ENCODE measurements at places on chromosomes 3 and 15.
A peak's percentile ranks its signal among the peaks of the same experiment; 100 is the strongest.

DNA sequence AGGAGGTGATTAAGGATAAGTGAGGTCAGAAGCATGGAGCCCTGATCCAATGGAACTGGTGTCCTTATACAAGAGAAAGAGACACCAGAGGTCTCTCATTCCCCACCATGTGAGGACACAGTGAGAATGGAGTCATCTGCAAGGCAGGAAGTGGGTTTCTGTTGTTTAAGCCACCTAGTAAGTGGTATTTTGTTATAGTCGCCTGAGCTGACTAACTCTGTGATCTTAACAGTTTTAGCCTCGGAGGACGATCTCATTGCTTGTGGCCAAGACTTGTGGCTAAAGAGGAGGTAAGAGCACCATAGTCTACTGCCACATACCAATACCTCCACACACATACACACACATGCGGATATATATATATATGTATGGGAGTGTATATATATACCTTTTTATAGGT lies 73.8 kb downstream of the MCTP2 start:
- DNase-seq, result peak; percentile 9

- DNase-seq, result peak; percentile 95
Observed at GRCh38 chr3:188294823-188295487, 141.0 kb downstream of the LPP start.

DNA sequence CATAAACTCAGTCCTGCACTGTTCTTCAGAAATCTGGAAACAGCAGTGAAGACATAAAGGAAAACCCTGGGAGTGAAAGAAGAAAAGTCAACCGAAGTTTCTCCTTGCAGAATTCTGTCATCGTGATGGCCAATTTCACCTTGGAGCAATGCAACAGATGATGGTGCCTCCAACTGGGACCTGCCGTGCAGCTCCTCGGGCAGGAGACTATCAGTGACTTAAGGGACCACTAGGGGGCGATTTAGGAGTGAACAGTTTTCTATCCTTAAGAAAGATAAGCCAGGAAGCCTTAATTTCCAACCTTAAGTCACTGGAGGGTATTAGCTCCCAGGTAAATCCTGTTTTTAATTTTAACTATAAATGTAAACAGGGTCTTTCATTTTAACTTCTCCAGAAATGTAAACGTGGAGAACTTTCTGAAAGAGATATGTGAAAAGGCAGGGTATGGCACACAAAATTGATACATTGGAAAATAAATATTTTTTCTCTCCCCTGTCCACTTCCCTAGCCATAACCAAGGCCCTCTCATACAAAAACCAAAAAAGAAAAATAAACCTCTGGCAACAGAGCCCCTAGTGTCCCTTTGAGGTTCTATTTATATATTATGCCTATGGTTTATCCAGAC lies 116.3 kb downstream of the PDZRN3 start:
- peak; percentile 45 for DNase-seq

DNA sequence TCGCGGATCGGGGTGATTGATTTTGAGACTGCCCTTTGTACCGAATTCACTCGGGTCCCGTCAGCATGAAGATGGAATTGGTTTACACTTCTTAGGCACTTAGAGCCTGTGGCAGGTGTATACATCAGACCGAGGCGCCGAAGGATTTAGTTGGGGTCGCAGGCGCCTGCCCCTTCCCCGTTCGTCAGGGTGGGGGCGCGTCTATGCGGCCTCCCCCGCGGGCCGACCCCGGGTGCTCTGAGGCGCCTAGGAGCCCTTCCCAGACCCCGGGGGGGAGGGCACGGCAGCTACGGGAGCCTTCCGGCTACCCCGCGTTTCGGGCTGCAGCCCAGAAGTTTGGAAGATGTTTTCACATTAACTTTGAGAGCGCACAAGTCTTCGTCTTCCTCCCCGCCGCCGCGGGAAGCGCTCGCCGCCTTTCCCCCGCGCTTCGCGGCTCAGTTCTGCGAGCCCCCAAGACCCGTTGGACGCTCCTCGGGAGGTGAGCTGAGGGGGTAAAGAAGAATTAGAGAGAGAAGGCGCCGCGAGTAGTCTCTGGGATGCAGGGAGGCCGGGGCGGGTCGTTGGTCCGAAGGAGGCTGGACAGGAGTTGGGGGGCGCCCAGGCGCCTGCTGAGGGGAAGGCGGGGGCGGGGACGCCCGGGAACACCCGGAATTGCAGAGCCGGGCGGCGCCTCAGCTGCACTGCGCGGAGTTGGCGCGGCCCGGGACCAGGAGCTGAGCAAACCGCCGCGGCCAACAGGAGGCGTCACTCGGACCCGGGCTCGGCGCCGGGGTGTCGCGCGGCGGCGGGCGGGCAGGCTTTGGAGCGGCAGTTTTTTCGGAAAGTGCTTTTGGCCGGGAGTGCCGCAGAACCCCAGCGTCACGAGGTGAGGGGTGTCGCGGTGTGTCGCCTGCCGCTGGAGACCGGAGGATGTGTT lies 780 bp downstream of the TIPARP start:
- peak; percentile 34 for DNase-seq

DNA sequence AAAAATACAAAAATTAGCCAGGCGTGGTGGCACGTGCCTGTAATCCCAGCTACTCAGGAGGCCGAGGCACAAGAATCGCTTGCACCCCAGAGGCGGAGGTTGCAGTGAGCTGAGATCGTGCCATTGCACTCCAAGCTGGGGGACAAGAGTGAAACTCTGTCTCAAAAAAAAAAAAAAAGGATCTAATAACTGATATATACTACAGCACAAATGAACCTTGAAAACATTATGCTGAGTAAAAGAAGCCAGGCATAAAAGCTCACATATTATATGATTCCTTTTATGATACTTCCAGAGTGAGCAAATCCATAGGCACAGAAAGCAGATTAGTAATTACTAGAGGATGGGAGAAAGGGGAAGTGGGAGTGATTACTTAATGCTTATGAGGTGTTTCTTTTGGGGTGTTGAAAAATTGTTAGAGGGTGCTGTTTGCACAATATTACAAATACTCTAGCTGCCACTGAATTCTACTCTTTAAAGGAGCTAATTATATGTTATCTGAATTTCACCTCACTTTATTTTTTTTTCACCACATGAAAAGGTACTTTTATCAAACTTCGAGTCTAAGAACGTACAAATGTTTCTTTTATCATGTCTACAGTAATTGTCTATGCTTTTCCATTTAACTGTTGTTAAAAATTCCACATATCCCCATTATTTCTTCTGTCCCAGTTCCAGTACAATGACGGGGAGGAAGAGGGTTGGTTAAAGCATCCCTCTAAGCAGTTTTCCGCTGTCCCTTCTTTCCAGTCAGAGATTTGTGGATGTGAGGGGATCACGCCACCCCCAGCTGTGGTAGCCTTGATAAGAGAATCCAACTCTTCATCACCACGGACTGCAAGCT lies 77.7 kb upstream of the FAM174B start:
- DNase-seq, result no peak

DNA sequence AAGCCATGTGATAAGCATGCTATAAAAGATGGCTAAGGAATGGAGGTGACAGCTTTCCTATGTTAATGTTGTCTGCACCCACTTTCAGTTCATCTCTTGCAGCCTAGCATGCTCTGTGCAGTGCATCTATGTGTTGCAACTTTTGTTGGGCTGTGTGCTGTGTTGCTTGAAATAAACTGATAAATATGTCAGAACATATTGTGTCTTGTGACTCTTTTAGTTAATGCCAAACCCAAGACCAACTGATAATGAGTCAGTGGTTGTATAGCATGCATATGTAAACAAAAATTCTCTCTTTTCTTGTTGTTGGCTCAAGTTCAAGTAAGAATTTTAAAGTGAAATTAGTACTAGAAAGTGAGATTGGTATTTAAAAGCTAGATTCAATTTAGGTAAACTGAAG lies 37.0 kb upstream of the SCN10A start:
- DNase-seq, result no peak

DNA sequence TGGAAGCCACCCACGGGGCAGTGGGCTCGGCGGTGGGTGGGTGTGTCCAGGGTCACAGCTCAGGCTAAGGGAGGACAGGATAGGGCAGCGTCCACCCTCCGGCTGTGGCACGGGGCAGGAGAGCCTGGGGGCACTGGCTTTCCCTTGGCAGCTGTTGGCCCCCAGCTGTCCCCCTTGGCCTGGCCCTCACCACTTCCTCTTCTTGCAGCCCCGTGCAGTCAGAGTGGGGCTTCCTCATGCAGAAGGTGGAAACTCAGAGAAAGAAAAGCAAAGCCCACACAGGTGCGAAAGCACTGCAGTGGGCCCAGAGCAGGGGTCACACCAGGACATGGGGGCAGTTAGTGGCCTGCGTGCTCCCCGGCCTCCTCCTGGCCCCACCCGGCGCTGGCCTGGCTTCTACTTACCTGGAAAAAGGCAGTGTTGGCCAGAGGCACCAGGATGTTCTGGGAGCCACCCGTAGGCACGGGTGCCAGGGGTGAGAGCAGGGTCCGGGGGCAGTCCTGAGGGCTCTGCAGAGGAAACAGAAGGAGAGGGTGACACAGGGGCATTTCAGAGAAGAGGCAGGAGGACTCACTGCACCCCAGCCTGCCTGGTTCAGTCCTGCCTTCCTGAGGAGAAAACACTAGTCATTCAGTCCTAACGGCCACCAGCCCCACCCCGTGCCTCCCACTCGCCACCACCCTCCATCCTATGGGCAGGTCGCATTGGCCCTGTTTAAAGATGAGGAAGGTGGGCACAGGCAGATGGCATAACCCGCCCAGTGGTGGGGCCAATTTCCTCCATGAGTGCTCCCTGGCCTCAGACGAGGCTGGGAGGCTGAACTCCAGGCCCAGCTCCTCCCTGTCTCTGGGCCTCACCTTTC lies 28.3 kb downstream of the PLXND1 start:
- no peak for DNase-seq

DNA sequence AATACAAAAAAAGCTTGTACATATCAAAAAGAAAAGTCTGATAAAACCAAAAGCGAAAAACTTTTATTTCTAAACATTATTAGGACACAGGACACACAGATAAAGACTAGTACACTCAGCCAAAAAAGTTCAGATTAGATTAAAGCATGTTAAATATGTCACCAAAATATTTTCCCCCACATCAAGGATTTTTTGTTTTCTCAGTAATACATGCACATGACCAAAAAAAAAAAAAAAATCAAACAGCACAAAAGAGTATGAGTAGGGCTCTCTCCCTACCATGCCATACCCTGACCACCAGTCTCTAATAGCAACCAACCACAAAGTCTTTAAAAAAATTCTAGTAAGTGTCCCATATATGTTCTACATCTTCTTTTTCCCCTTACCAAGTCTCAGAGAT lies 77.4 kb downstream of the LRRFIP2 start:
- no peak for DNase-seq

GRCh38 chr3:141825216-141826011 lies 51.0 kb upstream of the ATP1B3 start:
- no peak for DNase-seq

- peak; percentile 88 for DNase-seq
Observed at GRCh38 chr3:194711913-194712312, 26.2 kb downstream of the FAM43A start.

GRCh38 chr15:85618956-85619491 lies 175.7 kb downstream of the KLHL25 start:
- DNase-seq, result peak; percentile 98

DNA sequence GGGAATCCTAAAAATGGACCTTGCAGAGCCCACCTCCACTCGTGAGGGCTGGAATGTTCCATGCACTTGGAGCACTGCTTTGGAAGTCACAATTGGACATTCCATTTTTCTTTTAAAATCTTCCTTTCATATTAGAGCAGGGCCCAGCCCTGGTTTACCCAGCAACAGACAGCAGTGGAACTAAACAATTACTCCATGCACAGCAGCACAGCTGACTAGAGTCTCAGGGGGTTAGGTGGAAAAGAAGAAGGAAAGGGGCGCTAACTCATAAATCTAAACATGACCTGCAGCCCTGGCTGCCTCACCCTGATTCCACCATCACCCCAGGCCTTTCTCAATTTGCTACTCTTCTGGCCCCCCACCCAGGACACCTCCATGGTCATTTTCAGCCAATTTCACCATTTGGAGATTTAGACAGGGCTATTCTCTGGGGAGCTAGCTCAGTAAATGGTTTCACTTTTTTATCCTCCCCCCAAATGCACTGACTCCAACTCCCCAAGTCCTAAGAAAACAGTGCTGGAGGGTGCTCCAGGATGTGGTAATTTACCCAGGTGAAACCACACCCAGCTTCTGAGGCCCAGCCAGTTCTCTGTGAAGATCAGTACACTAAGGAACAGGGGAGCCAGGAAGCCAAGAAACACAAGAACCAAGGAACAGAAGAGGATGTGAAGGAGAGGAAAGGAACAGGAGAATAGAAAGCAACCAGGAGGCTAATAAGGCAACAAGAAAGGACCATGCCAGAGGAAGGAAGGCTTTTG lies 1.6 kb upstream of the LRRC31 start:
- DNase-seq, result peak; percentile 51

- DNase-seq, result no peak
Observed at GRCh38 chr3:146814601-146815315, 209.6 kb upstream of the PLSCR5 start.

DNA sequence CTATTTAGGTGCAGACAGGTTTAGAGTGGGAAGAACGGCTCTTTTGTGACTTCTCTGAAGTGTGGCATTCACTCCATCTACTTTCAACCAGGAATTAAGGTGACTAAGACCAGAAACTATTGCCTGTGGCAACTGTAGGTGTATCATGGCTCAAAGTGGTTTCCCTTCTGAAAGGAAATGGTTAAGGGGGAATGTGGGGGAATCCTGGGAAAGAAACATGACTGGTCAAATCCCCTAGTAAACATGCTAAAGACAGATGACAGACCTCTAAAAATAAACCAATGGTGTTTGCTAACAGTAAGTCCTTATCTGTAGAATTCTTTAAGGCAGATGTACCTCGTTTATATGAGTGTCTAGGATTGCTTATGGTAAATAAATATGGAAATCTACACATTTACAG lies 56.9 kb downstream of the MEGF11 start:
- peak; percentile 96 for DNase-seq

- no peak for DNase-seq
Observed at GRCh38 chr3:177473903-177474302, 276.6 kb upstream of the TBL1XR1 start.

DNA sequence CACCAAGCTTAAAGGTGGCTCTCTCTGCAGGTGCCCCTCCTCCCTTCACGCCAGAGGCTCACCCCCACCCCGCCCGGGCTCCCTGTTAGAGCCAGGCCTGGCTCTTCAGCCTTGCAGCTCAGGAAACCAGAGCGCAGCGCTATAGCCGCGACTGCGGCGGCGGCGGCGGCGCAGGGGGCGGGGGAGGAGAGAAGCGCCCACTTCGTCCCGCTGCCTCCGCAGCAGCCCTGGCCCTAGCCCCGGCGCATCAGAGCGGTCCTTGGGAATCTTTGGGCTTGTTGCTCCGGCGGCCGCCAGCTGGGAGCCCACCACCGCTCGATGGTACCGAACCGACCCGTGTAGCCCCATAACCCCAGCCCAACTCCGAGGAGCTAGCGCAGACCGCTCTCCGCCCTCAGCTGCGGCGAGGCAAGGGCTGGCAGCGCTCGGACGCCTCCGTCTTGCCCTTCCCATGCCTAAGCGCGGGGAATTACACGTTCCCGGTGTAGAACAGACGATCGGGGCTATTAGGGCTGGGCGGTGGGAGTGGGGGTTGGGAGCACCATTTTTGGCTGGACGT lies 1.2 kb downstream of the RASGRF1 start:
- no peak for DNase-seq

DNA sequence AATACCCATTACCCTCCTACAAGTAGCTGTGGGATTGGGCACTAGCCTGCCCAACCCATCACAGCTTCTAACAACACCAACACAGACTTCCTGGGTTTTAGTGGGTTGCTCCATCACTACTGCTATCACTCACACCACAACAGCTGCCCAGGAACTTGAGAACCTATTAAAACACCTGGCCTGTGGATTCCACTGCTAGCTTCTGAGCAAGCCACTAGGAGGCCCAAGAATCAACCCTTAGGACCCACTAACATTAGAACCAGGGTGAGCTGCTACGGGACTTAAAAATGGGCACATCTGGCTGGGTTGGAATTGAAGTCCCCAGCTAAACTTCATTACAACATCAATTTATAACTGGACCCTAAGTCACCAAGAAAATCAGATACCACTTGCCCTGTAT lies 113.2 kb upstream of the TP63 start:
- no peak for DNase-seq

Data from mammary epithelial cell (primary cell).